ENCODE measurements at places on chromosomes 6 and 20.

GRCh38 chr6:137020776-137021175, 24.0 kb downstream of the IL20RA start:
- no peak for DNase-seq

DNA sequence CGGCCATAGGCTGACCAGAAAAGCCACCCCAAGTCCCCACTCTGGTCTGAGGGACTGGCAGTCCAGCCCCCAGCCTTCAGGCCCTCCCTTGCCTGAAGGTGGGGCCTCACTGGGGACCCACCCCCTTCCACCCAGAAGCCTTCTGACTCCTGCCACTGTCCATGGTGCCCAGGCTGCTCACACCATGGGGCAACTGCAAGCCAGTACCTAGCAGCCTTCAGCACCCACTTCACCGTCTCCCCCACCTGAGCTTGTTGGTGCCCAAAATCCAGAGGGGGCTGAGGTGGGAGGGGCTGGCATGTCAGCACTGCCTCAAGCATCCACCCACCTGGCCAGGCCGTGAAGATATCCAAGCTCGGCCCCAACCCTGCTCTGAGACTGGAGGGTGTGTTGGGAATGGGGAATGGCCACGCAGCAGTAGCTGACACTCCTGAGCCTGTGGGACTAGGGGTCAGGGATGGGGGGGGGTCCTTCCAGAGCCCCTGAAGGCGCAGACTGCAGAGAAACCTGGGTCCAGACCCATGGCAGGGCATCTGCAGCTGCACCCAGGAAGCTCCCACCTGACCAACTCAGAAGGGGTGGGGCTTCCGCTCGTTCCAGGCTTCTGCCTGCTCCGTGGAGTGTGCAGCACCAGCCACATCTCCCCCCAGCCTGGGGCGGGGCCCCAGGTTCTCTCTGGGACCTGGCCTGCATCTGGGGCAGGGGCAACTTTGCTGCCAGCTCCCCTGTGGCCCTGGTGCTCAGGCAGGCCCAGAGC, 942.1 kb upstream of the EPHA7 start:
- no peak for DNase-seq

DNA sequence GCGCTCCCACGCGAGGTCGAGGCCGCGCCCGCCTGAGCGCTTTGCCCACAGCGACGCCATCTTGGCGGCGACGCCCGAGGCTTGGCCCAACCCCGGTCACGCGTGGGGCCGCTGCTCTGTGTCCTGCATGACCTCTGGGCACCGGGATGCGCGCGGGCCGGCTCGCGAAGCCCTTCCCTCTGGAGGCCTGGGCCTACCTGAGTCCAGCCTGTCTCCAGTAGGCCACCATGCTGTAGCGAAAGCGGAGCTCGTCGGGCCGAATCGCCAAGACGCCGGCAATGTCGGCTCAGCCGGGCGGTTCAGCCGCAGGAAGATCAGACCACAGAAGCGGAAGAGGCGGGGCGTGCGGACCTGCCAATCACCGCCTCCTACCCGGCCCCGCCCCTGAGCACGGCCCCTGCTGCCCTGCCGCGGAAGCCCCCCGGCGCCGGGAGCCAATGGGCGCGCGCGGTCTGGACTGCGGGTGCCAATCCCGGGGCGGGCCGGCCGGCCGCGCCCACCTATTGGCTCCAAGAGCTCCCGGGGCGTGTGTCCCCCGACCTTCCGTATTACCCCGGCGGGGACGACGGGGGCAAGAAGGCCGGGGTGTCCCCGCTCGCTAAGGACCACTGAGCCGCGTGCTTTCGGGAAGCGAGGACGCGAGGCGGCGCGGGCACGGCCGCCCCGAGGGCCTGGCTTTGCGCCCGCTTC, at the start of gene ATP5F1E:
TSS of gene ATP5F1E (minus strand) at position 313 of the 690 bp plus-strand sequence. CDS start at position 229, 84 bp downstream.
- peak; percentile 96 for DNase-seq

DNA sequence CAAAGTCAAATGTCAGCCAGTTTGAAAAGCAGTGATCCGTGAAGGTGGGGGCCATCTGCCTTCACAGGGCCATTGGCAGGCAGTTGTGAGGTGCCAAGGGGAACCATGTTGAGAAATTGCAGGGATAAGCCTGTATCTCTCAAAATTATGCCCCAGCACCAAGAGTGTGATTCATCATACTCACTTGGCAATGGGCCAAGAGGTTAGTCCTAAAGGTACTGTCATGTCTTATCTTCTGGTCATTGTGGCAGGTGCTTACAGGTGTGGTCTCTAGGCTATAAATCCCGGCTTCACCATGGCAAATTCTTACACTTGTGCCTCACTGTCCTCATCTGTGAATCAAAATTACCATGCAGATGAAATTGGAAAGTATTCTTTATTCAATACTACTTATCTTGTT, 150.7 kb upstream of the LAMP5 start:
- no peak for DNase-seq

- no peak for DNase-seq
Measured at GRCh38 chr6:153328194-153328593, 197.1 kb upstream of the RGS17 start.

DNA sequence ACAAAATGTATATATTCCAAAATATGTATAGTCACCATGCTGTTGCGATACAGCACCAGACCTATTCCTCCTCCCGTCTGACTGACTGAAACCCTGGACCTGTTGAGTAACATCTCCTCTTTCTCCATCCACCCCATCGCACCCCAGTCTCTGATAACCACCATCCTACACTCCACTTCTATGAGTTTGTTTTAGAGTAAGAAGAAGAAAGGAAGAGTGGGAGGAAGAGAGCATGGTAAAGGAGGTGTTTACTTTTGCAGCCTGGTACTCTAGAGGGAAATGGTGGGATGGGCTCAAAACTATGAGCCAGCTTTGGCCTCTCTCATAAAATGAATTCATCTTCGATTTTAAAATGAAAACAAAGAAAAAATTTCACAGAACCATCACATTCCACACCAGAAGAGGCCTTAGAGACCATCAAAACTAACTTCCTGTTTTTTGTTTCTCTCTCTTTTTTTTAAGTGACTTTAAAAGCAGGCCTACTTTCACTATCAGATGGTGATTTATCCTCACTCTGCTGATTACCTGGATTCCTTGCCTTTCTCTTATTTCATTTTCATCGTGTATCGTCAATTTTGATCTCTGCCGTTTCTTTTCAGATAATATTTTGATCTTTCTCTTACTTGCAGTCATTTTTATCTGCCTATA, 16.8 kb upstream of the FUCA2 start:
- no peak for DNase-seq

DNA sequence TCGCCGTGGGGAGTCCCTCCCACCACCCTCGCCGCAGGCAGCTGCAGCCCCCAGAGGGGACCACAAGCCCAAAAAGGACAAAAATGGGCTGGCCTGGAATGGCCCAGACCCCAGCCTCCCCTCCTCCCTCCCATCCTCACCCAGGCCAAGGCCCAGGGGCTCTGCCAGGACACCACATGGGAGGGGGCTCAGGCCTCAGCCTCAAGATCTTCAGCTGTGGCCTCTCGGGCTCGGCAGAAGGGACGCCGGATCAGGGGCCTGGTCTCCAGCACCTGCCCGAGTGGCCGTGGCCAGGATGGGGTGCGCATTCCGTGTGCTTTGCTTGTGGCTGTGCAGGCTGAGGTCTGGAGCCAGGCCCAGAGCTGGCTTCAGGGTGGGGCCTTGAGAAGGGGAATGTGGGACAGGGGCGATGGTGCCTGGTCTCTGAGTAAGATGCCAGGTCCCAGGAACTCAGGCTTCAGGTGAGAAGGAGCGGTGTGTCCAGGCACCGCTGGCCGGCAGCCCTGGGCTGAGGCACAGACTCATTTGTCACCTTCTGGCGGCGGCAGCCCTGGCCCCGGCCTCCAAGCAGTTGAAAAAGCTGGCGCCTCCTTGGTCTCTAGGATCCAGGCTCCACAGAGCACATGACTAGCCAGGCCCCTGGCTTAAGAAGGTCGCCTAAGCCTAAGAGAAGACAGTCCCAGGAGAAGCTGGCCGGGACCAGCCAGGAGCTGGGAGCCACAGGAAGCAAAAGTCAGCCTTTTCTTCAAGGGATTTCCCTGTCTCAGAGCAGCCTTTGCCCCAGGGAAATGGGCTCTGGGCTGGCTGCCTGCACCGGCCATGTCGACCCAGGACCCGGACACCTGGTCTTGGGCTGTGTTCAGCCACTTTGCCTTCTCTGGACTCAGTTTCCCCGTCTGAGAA, 35.2 kb upstream of the MRGBP start:
- DNase-seq = no peak

GRCh38 chr6:149754548-149754947, 5.0 kb downstream of the PCMT1 start:
- no peak for DNase-seq

DNA sequence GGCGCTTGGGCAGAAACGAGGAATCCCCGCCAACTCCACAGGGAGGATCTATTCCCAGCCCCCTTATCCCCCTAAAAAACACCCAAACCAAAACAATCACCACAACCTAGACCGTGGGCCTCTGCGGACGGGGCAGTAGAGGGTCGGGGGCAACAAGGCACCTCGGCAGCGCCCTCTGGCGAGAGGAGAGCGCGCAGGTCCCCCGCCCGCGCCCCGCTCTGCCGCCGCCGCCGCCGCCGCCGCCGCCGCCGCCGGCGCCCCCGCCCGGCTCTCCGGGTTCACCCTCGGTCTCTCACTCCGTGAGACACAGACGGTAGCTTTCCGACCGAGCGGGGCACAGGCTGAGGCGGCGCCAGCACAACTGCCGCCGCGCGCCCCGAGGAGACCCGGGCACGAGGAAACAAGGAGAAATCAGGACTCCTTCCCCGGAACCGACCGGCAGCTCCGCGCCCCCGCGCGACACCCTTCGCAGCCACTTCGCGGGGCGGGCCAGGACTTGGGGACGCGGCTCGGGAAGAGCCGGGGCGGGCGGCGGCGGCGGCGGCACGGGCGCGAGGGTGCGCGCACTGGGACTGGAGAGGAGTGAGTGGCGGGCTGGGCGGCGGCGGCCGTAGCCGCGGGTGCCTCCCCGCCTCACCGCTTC, at the start of gene SLC35F1:
TSS of gene SLC35F1 (plus strand) at position 307 of the 643 bp plus-strand sequence.
- DNase-seq = peak; percentile 21

DNA sequence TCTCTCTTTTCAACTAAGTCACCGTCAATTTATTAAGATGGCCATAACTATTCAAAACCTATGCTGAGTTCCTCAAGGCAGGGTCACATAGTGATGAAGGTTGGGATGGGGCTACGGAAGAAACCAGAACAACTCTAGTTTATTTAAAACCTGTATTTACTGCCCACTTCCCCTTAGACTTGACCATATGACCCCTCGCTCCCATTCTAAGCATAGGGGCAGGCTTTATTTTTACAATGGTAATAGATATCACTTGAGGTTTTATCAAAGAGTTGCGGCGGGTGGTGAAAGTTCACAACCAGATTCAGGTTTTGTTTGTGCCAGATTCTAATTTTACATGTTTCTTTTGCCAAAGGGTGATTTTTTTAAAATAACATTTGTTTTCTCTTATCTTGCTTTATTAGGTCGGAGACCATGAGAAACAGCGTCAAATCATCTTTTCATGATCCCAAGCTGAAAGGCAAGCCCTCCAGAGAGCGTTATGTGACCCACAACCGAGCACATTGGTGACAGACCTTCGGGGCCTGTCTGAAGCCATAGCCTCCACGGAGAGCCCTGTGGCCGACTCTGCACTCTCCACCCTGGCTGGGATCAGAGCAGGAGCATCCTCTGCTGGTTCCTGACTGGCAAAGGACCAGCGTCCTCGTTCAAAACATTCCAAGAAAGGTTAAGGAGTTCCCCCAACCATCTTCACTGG, 5.5 kb downstream of the EDN1 start:
- DNase-seq = no peak

DNA sequence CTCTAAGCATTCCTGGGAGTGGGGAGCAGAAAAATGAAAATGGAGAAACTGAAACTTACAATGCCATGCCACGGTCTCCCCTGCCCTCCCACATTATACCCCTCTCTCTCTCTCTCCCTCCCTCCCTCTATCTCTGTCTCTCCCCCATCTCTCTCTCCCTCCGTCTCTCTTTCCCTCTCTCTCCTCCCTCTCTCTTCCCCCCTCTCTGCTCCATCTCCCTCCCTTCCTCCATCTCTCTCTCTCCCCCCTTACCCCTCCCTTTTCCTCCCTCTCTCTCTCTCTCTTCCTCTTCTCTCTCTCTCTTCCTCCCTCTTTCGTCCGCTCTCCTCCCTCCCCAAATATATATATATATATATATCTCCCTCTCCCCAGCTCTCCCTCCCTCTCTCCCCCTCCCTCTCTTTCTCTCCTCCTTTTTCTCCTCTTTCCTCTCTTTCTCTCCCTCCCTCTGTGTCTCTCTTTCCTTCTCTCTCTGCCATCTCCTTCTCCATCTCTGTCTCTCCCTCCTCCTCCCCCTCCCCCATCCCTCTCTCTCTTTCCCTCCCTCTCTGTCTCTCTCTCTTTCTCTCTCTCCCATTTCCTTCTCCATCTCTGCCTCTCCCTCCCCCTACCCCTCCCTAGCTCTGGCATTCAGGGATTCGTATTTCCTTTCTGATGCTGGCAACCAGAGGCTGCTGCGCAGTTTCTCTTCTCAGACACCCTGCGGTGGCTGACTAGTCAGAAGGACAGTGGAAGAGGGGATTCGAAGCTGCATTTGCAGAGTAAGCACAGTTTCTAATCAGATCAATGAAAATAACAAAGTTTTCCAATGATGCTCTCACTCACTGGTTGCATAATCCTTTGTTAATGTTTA, 13.9 kb upstream of the VAPB start:
- no peak for DNase-seq

GRCh38 chr20:10780901-10781300, 107.1 kb upstream of the JAG1 start:
- DNase-seq = no peak

- DNase-seq = peak; percentile 77
Measured at GRCh38 chr6:44223319-44224028, at the start of gene SLC29A1. SLC29A1 (plus strand) TSS chr6:44223595; CDS start chr6:44227314, 3,719 bp downstream.

- DNase-seq = no peak
Measured at GRCh38 chr20:22863826-22864225, 171.3 kb upstream of the SSTR4 start.

DNA sequence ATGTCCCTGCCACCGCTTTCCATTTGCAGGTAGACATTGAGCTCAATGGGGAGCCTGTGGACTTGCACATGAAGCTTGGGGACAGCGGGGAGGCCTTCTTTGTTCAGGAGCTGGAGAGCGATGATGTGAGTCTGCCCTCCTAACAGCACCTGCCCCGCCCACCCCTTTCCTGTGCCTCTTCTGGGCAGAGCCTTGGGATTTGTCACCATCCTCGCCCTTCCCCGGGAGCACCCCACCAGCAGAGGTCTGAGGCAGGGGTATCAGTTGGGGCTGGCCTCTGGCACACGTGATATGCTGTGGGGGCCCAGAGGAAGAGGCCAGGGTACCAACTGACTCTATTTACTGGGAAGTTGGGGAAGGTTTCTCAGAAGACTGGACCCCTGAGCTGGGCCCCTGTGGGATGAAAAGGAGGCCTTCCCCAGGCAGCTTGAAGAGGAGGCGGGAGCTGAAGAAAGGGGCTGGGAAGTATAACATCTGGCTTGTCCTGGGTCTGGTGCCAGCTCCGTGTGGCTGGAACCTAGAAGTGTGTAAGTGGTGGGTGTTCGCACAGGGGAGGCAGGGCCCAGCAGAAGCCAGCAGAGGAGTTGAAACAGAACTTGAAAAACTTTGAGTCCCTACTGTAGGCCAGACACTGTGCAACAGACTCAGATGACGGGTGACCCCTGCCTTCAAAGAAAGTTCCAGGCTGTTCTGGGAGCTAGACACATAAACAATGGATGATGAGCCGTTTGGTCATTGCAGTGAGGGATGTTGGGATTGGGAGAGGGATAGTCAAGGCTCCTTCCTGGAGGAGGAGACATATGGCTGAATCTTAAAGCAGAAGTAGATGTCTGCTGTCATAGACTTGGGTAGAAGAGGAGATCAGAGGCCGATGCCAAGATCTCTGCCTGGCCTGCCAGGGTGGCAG, 7.2 kb downstream of the LPIN3 start:
- no peak for DNase-seq

- no peak for DNase-seq
Measured at GRCh38 chr6:30311671-30312070, 15.1 kb upstream of the TRIM39 start.

GRCh38 chr20:48381353-48382120, 446.3 kb downstream of the PREX1 start:
- no peak for DNase-seq

- DNase-seq = no peak
Measured at GRCh38 chr20:15756754-15757115, 816.5 kb downstream of the KIF16B start.
